MG63 (cell line): ENCODE measurements at places on chromosomes 5 and 9. TPM values are rescaled to one million over a fixed set of nuclear protein-coding genes. Genes with fewer than 3 reads are reported as not detected.

Gene KIF20A
- 111 and 129 TPM in 2 replicates for total RNA-seq

Gene C8G
- not detected in 2 replicates for total RNA-seq

Gene CENPP
- 16.2 and 37.6 TPM in 2 replicates for total RNA-seq

Gene GABBR2
- total RNA-seq = 3.8 and 5.8 TPM in 2 replicates

Gene FOXD4L6
- not detected in 2 replicates for total RNA-seq

Gene SLC25A2
- total RNA-seq = not detected in 2 replicates

Gene LRRC26
- total RNA-seq = not detected in 2 replicates

Gene OTULINL
- total RNA-seq = 0.63 TPM in 1 of 2 replicates, not detected in the other

Gene GRIA1
- total RNA-seq = not detected in 2 replicates

Gene EQTN
- total RNA-seq = not detected in 2 replicates

Gene IL33
- total RNA-seq = 0.25 and 0.69 TPM in 2 replicates

Gene DAB2IP
- 6.8 and 7.3 TPM in 2 replicates for total RNA-seq

Gene GTF2H2
- 18.5 and 94.6 TPM in 2 replicates for total RNA-seq

Gene PTCD2
- 16.4 and 27.6 TPM in 2 replicates for total RNA-seq

Gene SPEF2
- 4.2 and 9.1 TPM in 2 replicates for total RNA-seq

Gene C9orf153
- not detected in 2 replicates for total RNA-seq

Gene MGAT1
- total RNA-seq = 186 and 189 TPM in 2 replicates

Gene PCDHAC2
- total RNA-seq = 0.07 TPM in 1 of 2 replicates, not detected in the other

Gene NDST1
- 101 and 142 TPM in 2 replicates for total RNA-seq

Gene ZNF462
- total RNA-seq = 6.8 and 24.5 TPM in 2 replicates

Gene PDE8B
- 0.26 and 0.62 TPM in 2 replicates for total RNA-seq

Gene KIAA1191
- 120 and 132 TPM in 2 replicates for total RNA-seq

Gene PCDHGC5
- 0.46 TPM in 1 of 2 replicates, not detected in the other for total RNA-seq

Gene KIAA0825
- total RNA-seq = 0.92 and 3.1 TPM in 2 replicates

Gene FBXO38
- 29.4 and 52.7 TPM in 2 replicates for total RNA-seq

Gene CDKN2A
- total RNA-seq = not detected in 2 replicates

Gene IGFBPL1
- total RNA-seq = 0.95 and 2.3 TPM in 2 replicates

Gene TMEM171
- total RNA-seq = 0.96 and 4.3 TPM in 2 replicates

Gene HAPLN1
- 0.16 TPM in 1 of 2 replicates, not detected in the other for total RNA-seq

Gene CYSRT1
- total RNA-seq = 0.89 and 1.5 TPM in 2 replicates

Gene LHX6
- not detected in 2 replicates for total RNA-seq

Gene HAND1
- 2.3 and 7.4 TPM in 2 replicates for total RNA-seq

Gene STK10
- total RNA-seq = 8.0 and 8.4 TPM in 2 replicates

Gene OMD
- total RNA-seq = not detected in 2 replicates

Gene SPRY4
- 3.9 and 5.5 TPM in 2 replicates for total RNA-seq

Gene AGXT2
- total RNA-seq = not detected in 2 replicates

Gene PCDHB2
- 6.0 and 7.0 TPM in 2 replicates for total RNA-seq
